ENCODE measurements at places on chromosomes 3 and 15.

DNA sequence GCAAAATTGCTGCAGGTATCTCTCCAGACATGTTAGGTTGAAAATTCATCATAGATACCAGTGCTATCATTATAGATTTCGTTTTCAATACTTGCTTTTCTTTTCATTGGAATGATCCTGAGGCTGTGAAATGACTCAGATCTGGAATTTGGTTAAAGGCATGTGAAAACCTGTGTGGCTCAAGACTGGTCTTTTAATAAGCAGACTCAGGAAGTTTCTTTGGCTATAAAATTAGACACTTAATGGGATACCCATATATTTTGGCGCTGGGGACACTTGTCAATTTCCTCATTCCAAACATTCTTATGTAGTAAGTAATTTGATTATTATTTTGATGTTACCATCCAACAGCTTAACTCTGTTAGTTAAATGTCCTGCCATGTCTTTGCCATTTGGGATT lies 1041.1 kb upstream of the GBE1 start:
- DNase-seq: no peak

GRCh38 chr3:183809270-183809669 lies 16.1 kb downstream of the MAP6D1 start:
- no peak for DNase-seq

GRCh38 chr3:58839187-58839586 lies 172.6 kb upstream of the FAM3D start:
- DNase-seq: no peak

DNA sequence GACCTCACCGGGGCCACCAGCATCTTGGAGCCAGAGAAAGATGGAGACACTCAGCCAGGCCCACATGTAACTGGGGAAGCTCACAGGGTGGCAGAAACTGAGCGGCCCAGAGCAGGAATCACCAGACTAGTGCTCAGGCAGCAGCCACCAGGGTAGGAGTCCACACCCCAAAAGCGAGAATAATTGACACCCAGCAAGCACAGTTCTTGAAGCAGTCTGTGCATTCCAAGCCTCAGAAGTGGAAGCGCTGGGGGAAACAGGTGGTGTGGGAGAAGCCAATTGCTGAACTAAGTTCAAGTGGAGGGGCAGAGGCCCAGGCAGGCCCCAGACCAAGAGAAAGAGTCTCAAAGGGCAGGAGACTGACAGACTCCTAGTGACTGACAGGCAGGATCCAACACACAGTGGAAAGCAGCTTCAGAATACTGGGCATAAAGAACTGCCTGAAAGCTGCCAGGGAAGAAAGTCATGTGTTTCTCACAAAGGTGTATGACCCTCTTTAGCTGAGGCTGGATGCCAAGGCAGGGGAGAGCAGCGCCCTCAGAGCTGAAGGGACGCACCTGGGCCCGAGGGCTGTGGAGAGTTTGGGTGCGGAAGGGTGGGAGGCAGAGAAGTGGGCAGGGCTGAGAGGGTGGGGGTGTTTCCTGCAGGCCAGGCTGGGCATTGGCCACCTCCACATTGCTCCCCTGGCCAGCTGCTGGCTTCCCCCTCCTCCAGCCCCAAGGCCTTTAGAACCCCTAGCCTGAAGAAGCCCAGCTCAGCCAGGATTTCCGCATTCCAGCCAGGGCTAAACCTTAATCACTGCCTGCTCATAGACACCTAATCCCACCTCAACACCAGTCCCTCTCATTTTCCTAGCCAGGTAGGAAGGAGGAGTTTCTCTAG lies 7.7 kb downstream of the NT5DC2 start:
- no peak for DNase-seq

GRCh38 chr3:53593611-53594010 lies 99.2 kb downstream of the CACNA1D start:
- DNase-seq: no peak

DNA sequence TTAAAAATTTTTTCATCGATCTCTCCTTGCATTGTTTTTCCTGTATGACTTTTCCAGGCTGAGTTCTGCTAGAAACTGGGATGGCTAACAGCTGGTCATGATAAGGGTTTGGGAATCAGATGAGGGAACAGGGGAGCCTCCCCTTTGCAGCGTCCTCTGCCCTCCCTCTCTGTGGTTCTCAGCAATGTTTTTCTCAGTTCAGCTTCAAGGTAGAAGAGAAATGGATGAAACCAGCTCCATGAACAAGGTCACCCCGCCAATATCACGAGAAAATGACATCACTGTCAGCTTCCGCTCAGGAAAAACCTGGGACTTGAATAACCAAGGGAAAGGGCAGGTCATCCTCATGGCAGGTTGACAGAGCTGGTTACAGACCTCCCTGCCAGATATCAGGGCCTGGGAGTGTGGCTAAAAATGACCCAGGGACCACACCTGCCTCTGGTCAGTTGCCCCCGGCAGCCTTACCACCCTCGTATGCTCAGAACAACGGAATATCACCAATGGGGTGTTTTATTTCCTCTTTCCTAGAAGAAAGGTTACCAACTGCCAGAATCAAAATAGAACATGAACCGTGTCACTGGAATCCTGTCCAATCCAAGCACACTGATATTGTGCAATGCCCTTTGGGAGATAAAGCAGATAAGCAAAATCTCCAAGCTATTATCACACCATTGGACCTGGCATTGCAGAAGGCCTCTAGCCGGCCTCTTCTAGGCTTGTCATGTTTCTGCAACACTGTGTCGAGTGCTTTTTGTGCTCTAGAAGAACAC lies 26.1 kb downstream of the LSM3 start:
- DNase-seq: no peak

GRCh38 chr3:24017305-24017704 lies 72.2 kb downstream of the NR1D2 start:
- DNase-seq: no peak

DNA sequence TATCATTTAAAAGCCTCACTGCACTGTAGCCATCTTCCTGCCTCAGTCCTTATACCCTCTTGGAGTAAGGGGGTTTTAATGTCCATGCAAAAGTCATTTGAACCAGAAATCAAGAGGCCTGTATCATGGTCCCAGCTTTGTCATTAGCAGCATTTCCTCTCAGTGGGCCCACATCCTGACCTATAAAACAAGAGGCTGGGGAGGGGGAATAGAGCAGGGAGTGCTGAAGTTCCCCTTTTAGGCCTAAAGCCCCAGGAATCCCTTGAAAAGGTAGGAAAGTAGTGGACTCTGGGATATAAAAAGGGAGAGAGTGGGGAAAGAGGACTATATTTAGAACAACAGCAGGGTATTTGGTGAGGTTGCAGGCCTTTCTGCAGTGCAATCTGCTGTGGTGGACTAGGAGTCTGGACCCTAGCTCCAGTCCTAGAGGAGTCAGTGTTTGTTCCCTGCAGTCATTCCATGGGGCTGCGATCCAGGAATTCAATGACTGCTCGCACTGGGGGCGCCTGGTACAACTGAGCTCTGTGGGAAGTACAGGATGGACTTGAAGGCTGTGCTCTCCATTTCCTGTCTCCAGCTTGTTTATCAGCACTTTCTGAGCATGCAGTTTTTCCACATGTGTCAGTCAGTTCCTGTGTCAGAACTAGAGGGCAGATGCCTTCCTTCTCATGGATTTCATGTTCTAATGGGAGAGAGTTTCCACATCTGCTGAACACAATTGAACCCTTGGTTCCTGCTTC lies 46.8 kb downstream of the PDHB start:
- DNase-seq: no peak

- DNase-seq: no peak
Measured at GRCh38 chr3:32302601-32303398, 64.3 kb downstream of the CMTM8 start.

GRCh38 chr3:45775571-45776300 lies 20.6 kb downstream of the SLC6A20 start:
- no peak for DNase-seq

DNA sequence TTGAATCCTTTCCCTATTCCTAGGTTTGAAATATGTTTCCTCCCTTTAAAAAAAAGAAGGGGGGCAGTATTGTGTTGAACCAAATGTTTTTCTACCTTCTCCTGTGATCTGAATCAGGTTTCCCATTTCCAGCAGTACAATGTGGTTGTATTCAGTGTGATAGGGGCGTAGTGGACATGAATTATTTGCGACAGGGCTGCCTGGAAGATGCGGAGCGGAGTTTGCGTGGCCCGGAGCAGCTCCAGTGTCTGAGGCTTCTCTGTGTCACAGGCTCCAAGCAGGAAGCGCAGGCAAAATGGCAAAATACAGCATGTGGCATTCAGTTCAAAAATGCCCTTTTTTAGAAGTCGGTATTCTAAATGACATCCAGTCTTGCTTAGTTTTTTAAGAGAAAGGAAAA lies 154.4 kb downstream of the PGPEP1L start:
- peak; percentile 55 for DNase-seq

- peak; percentile 54 for DNase-seq
Measured at GRCh38 chr3:52444860-52445793, at the start of gene SEMA3G. SEMA3G (minus strand) TSS chr3:52445103; CDS start chr3:52445027, 76 bp downstream.

DNA sequence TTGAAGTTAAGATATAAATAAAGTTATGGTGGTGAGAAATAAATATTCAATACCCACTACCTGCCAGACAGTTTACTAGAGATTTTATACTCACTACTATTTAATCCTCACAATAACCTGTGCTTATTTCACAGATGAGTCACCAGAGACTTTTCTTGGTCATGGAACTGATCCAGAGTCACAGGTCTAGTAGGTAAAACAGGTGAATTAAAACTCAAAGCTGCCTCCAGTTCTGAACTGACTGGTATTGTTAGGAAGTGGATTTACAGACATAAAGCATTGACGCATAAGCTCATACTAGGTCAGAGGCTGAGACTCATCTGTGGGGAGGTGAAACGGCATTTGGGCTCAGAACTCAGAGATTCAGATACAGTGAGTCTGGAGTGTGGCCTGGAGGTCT lies 1009.9 kb downstream of the AGBL1 start:
- no peak for DNase-seq

DNA sequence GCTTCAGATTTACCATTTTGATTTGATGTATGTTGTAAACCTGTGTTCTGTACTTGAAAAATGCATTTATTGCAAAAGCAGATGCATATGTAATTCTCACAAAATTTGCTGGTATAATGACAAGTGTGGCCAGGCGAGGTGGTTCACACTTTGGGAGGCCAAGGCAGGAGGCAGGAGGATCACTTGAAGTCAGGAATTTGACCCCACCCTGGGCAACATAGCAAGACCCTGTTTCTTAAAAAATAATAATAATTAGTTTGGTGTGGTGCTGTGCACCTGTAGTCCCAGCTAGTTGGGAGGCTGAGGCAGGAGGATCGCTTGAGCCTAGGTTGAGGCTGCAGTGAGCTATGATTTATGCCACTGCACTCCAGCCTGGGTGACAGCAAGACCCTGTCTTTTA lies 4.7 kb upstream of the HYKK start:
- no peak for DNase-seq

- DNase-seq: no peak
Measured at GRCh38 chr3:187767266-187768012, 22.2 kb upstream of the BCL6 start.

GRCh38 chr3:174697310-174697709 lies 161.8 kb upstream of the NAALADL2 start:
- DNase-seq: no peak

DNA sequence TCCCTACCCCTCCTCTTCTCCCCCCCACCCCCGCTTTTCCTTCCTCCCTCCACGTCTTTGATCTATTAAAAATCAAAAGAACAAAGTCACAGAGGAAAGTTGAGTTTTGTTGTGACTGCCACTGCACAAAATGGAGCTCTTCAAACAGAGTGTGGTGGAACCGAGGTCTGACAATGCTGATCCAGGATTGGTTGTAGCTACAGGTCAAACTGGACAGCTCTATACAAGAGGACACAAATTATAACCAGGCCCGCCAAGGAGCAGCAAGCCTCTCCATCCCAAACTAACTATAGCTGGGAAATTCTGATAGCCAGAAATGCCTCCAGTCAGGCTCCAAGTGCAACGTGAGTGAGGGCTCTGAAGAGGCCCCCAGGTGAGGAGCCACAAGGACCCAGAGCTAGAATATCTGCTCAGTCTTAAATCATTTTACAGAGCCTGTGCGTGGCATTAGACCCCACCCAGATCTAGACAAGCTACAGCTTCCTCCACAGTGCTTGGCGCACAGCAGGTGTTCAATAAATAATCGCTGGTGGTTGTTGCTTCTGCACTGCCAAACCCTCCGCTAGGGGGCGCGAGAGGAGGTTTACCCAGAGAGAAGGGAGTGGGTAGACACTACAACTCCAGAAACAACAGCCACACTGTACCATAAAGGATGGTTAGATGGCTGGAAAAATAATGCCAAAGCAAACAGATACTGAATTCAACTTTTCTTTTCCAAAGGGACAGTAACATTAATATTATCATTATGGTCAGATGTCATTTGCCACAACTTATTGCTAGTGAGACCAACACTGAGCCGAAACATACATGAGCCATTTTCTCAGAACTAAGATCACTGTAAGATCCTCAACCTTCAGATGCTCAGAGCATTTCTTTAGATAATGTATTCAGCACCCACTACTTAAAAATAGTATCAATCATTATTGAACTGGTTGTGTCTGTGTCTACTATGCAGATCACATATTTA lies 44.6 kb downstream of the ZIC4 start:
- DNase-seq: peak; percentile 37

GRCh38 chr15:39593071-39593655 lies 12.3 kb downstream of the THBS1 start:
- DNase-seq: no peak

DNA sequence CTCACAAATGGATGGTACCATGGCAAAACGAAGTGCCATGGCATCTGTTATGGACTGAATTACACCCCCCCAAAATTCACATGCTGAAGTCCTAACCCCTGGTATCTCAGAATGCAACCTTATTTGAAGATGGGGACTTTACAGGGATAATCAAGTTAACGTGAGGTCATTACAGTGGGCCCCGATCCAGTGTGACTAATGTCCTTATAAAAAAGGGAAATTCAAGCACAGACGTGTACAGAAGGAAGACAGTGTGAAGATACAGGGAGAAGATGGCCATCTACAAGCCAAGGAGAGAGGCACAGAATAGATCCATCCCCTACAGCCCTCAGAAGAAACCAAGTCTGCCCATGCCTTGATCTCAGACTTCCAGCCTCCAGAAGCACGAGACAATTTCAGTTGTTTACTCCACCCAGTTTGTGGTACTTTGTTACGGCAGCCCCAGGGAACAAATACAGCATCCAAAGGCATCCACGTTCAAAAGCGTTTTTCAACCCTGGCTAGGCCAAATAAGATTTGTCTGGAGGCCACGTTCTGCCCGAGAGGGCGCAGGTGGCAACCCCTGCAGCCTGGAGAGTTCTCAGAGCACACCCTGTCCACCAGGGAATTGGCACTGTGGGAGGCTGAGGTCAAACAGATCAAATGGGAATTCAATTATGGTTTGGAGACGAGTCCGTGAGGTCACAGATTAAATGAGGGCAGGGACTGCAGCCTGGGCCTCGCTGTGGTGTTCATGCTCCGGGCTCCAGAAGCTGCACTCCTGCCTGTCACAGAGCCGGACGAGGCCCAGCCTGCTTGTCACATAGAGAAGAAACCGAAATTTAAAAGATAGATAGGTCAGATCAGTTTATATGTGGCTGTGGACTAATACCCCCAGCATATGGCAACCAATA lies 494.8 kb downstream of the SHQ1 start:
- DNase-seq: no peak

- no peak for DNase-seq
Measured at GRCh38 chr3:4531478-4532025, 38.4 kb downstream of the ITPR1 start.

GRCh38 chr3:152835601-152836102 lies 721 bp downstream of the P2RY1 start:
- DNase-seq: peak; percentile 13

GRCh38 chr3:149452036-149452435 lies 22.5 kb upstream of the TM4SF4 start:
- DNase-seq: no peak
